Upper lobe of right lung (tissue), 1 donor: ENCODE measurements at places on chromosomes 5 and 9.
A peak's percentile ranks its signal among the peaks of the same experiment; 100 is the strongest.

GRCh38 chr5:32683125-32683524 is 28.0 kb upstream of the NPR3 start:
- DNase-seq = no peak

DNA sequence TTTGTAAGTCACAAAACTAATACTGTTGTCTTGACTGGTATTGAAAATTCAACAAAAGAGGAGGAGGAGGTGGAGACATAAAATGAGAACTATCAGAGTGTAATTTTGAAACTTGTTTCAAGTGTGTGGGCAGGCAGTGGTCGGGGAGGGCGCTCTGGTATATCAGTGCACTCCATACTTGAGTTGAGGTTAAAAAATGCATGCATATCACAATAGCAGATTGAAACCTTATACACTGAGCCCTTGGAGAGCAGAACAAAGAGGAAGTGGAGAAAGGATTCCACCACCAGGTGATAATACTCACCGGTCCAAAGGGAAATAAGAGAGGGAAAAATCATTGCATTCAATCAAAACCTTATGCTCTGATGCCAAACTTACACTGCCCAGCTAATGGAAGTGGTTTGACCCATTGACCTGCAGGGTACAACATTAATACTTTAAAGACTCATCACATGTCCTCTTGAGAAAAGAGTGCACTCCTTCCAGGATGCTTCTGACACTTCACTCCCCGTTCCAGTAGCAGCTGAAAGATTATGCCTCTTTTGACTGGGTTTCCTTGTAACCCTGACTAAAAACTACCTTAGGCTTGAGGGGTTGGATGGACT is 79.5 kb upstream of the FAM169A start:
- DNase-seq = no peak

DNA sequence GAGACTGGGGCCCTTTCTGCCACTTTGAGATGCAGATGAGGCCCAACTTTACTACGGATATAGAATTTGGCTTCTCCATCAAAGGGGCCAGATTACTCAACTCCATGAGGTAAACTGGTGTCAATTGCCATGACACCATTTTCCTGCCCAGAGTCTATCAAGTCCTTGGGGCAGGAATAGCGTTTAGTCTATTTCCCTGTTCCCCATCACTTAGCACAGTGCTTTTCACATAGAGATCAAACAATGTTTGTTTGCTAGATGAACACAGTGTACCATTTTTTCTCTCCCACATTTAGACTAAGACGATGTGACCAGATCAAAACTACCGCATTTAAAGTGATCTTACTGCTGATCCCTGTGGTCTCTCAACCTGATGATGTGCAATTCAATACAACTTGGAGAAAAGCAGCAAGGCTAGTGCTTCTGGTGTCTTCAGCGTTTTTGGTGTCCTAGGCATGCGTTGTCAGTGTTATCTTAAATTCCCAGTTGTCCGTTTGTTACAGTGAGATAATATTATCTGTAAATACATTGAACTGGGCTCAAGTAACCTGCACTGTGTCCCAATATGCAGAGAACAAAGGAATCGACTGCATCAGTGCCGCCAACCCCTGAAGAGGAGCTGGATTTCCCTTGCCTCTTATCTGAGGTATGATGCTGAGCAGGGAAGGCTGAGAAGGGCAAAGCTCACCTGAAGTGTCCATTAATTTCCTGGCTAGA is 446.2 kb downstream of the PLK2 start:
- no peak for DNase-seq

DNA sequence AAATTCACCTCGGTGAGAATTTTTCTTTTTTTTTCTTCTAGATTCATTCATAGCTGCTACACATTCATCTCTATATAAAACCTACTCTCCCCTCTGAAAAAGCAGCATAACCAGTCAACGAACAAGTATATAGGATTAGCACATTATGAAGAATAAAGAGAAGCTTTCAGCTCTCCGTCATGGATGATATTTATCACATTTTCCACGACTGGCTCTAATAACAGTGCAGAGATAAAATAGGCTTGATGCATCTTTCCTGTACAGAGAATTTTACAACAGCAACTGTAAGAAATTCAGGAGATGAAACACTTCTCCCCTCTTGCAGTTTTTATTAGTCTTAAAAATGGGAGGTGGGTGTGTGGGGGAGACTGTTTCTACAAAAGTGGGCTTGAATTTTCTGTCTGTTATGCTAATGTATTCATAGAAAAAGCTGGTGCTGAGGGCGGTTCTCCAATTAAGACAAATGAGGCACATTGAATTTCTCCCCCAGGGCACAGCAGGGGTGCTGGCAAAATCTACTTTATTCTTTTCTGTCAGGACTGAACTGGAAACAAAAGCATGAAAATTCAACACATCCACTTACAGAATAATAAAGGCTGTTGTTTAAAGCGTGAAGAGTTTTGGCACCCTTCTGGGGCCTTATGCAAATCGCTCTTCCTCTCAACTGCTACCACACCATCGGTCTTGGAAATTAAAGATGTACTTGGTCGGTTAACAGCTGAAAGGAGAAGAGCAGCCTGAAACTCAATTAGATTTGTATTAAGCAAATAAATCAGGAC is 233.9 kb upstream of the ZNF608 start:
- DNase-seq = no peak

DNA sequence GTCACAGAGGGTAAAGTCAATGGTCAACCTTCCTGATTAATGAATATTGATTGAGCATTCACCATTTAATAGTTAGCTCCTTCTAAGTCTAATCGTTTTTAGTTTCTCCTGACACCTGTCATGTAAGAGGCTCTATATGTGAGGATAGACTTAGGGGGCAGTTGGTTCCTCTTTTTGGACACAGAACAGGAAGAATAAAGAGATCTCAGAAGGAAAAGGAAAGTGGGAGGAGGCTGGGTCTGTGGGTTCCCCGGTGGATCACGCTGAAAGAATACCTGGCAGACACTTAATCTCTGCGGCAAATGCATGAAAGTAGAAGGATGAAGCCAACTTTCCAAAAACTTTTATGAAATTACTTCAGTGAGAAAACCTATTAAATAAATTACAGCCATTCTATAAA is 98.4 kb downstream of the PDE4D start:
- DNase-seq = no peak

DNA sequence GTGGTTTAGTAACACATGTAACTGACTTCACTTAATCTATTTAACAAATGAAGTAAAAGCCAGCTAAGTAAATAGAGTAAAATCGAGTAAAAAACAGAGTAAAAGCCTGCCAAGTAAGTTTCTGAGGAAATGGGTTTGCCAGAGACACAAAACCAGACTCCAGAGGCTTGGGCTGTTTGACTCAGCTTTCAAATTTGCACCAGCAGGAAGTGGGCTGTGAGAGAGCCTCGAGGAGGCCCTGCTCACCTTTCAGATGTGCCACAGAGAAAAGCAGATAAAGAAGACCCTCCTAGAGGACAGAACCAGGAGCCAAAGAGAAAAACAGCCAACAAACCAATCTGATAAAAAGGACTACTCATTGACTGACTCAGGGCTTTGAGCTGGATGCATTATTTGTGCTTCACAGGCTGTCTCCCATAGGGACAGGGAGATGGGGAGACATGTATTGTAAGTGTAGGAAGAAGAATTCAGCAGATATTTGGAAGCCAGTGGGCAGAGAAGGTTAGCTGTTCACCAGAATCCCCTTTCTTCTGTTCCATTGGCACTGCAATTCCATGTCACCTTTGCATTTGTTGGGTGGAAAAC is 14.4 kb upstream of the AMACR start:
- no peak for DNase-seq

DNA sequence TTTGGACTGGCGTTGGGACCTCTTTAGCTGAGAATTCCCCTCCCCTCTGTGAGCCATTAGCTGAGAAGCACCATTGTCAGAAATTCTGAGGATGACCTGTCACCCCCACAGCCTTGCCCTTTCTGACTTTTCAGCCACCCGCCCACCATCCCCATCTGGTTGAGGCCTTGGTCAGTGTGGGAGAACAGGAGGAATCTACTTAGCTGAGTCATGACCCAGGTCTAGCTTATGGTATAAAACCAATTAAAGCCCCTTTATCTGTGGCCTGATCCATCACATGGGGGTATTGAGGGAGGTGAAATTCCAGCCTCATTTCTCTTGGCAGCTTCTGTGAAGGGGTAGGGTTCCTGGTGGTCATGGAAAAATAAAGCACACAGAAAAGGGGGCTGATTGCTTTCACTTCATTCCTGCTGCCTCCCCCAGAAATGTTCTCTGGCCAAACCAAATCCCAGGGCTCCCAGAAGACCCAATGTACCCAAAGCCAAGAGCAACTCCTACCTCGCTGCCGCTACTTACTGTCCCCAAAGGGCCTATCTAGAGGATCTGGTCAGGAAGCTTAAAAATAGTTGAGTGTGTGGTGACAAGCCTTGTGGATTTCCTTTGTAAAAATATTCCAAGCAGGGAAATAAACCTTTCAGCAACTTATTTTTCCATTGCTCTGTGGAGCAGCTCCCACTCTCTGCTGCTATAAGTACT is 174.8 kb upstream of the TNC start:
- DNase-seq = no peak

GRCh38 chr9:87255431-87256155 is 242.1 kb upstream of the DAPK1 start:
- DNase-seq = no peak

- DNase-seq = no peak
Observed at GRCh38 chr5:158127536-158127935, 268.6 kb upstream of the CLINT1 start.

GRCh38 chr9:89036891-89037290 is 45.6 kb downstream of the S1PR3 start:
- DNase-seq = no peak

GRCh38 chr5:58450018-58450417 is 9.9 kb downstream of the PLK2 start:
- DNase-seq = no peak

- DNase-seq = no peak
Observed at GRCh38 chr5:16051246-16051755, 128.3 kb downstream of the MARCHF11 start.

DNA sequence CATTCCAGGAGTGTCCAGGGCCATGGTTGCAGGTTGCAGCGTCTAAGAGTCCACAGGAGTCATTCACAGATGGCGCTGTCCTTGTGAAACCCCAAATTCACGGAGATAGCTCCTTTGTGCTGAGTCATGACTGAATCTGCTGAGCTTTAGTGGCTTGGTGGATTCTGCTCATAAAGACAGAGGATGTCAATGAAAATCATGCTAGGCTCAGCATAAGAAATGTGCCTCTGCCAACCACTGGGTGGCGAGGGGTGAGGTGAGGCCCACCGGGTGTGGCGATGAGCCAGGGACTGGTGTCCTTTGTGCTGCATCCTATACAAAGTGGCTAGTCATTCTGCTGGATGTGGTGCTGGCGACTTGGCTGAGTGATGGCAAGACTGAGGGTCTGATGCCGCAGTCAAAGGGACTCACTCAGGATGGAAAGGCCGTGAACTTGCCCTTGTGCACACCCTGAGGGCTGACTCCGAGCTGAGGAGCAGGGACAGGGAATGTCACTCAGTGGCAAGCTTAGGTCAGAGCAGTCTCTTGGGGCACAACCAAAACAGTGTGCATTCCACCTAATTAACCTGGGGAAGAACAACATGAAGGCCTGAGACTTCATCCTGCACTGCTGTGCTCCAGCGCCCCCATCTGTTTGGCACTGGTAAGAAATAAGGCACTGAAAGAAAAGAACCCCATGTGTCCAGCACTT is 71.5 kb downstream of the DAP start:
- DNase-seq = no peak

- no peak for DNase-seq
Observed at GRCh38 chr5:133450286-133450685, 162.1 kb downstream of the FSTL4 start.

DNA sequence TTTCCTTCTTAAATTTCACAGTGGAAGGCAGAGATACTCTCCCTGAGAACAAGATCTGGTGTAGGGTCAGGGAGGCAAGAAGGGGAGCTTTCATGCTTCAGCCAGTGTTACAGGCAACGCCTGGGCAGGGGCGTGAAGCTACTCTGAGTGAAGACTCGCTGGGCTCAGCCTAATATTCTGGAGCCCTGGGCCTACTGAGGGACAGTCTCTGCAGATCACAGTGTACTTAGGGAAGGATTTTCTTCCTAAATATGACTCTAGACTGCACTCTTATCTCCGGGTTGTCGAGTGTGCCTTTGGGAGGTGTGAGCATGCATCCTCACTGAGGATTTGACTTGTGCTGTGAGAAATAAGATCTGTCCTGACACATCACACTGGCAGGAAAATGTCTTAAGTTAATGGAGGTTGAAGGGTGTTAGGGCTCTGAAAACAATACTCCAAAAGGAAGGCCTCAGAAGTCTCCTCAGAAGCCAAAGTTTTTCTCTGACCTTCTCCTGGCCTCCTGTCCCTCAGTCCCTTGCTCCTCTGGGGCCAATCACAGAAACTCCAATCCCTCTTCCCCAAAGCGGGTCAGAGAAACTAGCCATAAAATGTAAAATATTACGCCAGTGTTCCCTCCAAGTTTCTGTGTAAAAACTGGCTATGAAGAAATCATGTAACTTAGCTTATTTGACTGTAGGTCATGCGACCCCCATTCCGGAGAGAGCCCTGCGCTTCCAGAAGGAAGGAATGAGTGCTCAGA is 156.8 kb upstream of the TBC1D2 start:
- no peak for DNase-seq

- DNase-seq = peak; percentile 77
Observed at GRCh38 chr9:126690431-126691051, 76.8 kb downstream of the LMX1B start.

GRCh38 chr9:69943148-69943806 is 100.4 kb upstream of the MAMDC2 start:
- no peak for DNase-seq

DNA sequence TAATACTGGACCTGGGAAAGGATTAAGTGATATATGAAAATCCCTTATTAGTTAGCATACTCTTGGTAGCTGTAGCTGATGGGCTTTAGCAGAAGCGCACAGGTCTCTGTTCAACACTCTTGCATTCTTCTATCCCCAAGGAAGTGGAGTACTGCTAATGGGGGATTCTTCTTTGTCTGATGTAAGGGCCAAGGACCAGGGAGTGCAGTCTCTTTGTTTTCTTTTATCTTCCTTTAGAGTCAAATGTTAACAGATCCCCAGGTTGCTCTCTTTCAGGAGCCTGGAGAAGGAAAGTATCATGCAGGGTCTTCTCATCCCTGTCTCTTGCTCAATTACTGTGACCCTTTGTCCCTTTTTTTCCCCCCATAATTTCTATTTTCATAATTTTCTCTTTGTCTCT is 1146.9 kb upstream of the DMAC1 start:
- DNase-seq = no peak

GRCh38 chr5:87361031-87361445 is 51.7 kb downstream of the CCNH start:
- no peak for DNase-seq

DNA sequence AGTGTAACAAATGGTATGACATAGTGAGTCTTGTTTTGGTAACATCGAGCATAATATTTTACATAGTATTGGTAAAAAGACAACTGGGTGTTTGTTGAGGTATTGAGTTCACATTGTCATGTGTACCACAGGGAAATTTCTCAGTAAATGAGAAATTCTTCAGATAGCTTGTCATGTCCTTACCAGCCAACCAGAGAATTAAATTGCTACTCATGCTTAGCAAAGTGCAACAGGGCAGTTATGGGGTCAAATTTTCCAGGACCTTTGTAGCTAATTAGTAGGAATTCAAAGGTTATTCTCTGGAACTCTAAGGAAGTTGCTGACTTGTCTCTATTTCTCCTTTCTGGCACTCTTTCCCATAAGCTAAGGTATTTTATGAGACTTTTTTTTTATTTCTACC is 595.7 kb downstream of the EFNA5 start:
- no peak for DNase-seq
